ENCODE measurements at places on chromosomes 11 and 22.

GRCh38 chr11:71192629-71193028, 59.7 kb downstream of the SHANK2 start:
- no peak for DNase-seq

DNA sequence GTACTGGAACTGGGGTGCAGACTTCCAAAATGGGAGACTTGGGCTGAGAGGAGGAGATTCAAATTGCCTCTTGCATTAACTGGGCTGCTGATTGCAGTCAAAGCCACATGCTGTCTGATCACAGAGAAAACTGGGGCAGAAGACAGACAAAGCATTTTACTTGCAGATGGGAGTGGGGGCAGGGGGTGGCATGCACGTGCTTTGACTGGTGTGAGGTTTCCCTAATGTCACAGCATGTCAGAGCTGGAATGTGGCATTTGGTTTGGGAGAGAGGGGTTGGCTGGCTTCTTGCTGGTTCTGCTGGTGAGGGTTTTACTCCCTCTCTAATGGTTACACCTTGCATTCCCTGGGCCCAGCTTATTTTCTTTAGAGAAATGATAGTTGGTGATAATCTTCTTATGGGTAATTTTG, 2.9 kb downstream of the TUB start:
- DNase-seq, result no peak

DNA sequence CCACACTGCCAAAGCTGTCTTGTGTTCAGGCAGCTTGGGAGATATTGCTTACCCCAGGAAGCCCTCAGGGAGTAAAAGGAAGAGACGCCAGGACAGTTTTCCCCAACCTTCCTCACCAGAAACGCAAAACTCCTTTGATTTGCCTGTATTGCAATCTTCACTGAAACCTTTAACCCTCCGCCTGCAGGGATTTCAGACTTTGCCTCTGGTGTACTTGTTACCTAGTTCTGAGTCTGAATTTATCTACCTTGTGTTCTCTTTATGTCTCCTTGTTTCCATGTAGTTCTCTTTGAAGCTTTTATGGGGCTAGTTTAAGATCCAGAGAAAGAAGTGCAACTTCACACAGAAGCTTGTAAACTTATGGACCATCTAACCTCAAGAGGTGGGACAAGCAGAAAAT, 154.2 kb downstream of the DSCAML1 start:
- DNase-seq, result no peak

DNA sequence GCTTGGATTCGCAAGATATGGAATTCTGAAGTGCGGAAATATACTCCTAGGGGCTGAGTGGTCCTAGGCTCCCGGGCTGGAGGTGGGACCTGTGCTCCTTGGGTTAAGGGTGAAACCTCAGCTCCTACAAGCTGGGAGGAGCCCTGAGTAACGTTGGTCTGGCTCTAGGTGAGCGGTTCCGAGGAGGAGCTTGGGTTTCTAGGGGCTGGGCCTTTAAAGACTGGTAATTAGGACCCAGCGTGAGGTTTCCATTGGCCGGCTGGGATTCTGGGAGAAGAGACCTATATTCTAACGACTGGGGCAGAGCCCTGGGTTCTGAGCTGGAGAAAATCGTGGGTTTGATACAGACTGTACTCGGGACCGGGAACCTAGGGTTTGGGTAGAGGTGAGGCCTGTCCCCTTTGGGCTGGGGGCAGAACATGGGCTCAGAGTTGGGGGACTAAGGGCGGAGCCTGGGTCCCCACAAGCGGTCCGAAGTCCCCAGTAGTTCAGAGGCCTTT, 882 bp upstream of the MAP4K2 start:
- DNase-seq, result no peak

DNA sequence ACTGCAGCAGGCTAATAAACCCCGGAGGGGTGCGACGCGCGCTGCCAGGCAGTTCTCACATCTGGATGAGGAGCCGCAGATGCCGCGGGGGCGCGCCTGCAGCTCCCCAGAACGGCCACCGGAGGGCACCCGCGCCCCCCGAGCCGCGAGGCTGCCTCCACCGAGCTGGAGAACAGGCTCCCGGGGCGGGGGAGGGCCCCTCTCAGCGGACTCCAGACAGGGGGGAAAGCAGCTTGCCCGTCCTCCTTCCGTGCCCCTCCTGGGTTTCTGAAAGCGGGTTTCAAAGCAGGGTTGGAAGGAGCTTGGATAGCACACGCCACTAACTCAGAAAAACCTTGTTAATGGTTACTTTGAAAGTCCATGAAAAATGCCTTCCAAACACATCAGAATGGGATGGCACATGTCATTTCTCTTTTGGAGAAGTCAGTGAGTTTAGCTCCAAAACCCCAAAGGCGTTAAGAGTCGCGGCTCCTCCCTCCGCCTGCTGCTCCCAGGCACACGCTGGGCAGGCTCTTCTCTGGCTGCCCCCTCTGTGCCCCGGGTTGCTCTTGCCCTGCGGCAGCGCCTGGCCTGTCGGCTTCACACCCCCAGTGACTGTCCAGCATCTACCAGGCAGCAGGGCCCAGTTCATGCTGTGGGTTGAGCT, 317.8 kb downstream of the NTM start:
- no peak for DNase-seq

DNA sequence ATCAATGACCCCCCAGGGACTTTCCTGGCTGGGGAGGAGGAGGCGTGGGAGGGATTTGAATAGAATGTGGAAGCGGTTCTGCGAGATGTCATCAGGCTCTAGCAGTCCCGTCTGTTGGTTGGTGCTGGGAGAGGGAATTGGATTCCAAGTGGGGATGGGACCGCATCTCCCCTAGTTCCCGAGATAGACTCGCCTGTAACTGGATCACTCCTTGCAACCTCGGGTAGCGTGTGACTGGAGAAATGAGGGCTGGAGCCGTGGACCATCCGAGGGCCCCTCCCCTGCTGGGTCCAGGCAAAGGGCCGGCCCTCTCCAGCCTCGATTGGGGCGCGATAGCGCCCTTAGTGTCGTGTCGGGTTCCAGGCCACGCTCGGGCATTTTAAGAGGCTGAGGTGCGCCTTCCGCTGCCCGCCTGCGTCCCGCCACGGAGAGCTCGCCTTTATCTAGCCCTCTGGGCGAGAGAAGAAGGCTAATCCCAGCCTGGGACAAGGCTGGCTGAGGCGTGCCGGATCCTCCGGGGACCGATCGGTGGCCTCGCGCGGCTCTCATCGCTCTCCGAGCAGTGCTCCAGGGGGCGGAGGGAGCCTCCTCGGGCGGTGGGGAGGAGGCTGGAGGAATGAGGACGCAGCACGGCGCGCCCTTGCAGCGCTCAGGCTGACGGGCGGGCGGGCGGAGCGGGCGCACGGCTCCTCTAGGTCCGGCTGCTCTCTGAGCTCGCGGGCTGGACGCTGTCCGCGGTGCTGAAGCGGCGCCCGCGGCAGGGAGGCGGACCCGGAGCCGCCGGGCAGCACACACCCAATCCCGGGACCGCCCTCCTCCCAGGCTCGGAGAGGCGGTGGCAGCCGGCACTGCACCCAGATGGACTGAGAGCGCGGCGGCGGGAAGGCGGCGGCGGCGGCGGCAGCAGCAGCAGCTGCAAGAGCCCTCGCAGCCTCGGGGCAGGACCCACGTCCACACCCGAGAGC, 107.8 kb downstream of the OSBP2 start:
- no peak for DNase-seq

DNA sequence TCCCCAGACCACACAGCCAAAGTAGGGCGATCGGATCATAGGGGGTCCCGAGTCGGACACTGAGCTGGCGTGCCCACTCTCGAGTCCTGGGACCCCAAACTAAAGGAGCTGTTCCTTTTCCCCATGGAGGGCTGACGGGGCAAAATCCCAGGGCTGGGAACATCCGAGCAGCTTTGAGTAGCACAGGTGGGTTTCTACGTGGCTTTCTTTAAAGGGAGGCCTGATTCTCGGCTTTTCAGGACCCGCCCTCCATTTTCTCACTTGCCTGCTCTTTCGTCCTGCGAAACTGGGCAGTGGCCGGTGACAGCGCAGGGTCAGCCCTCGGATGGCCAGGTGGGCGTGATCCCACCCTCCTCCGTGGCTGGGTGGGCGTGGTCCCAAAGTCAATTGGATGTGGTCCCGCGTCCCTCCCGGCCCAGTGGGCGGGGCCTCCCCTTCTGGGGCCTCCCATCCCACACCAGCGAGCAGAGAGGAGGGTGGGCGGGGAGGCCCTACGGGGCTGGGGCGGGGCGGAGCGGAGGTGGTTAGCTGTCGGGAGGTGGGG, 17.5 kb upstream of the TXNRD2 start:
- DNase-seq, result no peak

- DNase-seq, result no peak
Observed at GRCh38 chr22:44587737-44588310, 89.8 kb upstream of the RTL6 start.
